ENCODE measurements at places on chromosomes 5 and 9.

GRCh38 chr5:108141676-108142075 is 240.2 kb downstream of the FBXL17 start:
- no peak for DNase-seq

GRCh38 chr5:123089914-123090660 is 1.0 kb downstream of the PRDM6 start:
- no peak for DNase-seq

- no peak for DNase-seq
Measured at GRCh38 chr9:93054758-93055704, 3.5 kb upstream of the SUSD3 start.

- DNase-seq: no peak
Measured at GRCh38 chr5:2007878-2008501, 125.3 kb upstream of the IRX4 start.

GRCh38 chr5:54440456-54440893 is 15.0 kb upstream of the HSPB3 start:
- no peak for DNase-seq

DNA sequence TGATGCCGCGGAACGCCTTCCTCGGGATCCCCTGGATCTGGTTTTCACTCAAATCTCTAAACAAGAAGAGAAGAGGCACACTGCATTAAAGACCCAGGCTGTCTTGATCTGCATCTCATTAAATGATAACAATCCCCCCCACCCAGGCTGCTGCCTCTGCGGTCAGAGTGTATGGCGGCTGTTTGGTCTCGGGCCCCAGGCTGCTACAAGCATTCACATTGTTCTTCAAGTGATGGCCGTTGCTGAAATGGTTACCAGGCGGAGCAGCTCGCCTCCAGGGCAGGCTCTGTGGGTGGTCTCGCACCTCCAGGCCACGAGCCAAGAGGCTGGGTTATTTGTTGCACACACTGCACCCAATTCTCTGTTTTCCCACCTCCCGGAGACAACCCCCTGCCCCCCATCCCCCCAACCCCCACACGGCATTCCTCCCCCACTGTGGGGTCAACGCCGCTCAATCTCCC is 304.1 kb upstream of the PANK3 start:
- no peak for DNase-seq

GRCh38 chr9:7118633-7119032 is 360.9 kb downstream of the KDM4C start:
- no peak for DNase-seq

DNA sequence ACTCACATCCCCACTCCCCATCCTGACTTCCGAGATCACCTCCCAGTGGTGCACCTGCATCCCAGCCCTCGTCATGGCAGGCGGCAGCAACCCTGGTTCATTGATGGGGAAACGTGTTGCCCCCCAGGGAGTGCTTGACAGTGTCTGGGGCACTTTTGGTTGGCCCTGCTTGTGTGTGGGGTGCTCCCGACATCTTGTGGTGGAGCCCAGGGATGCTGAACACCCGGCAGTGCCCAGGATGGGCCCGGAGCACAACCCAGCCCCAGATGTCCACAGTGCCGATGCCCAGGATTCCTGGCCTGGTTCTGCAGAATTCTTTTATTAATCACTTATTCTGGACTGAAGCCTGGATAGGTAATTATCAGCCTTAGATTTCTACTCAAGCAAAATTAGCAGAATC is 3.7 kb downstream of the MRPL36 start:
- DNase-seq: no peak

- DNase-seq: no peak
Measured at GRCh38 chr9:37056046-37056920, 22.2 kb upstream of the PAX5 start.

- no peak for DNase-seq
Measured at GRCh38 chr5:109868737-109869136, 179.0 kb downstream of the MAN2A1 start.

All from coronary artery (tissue), 2 donors.